ENCODE measurements at places on chromosomes 7 and 10.

- H3K4me1 ChIP-seq = peaks cover 3% of the 10 kb centered on the region
- DNase-seq = peak; percentile 18
- peaks cover 7% of the 10 kb centered on the region for H3K27me3 ChIP-seq
- no peaks in the 10 kb centered on the region for H3K36me3 ChIP-seq
- H3K4me3 ChIP-seq = peak overlapping the region; percentile 78
Measured at GRCh38 chr7:121873289-121874194, 581 bp downstream of the PTPRZ1 start.

DNA sequence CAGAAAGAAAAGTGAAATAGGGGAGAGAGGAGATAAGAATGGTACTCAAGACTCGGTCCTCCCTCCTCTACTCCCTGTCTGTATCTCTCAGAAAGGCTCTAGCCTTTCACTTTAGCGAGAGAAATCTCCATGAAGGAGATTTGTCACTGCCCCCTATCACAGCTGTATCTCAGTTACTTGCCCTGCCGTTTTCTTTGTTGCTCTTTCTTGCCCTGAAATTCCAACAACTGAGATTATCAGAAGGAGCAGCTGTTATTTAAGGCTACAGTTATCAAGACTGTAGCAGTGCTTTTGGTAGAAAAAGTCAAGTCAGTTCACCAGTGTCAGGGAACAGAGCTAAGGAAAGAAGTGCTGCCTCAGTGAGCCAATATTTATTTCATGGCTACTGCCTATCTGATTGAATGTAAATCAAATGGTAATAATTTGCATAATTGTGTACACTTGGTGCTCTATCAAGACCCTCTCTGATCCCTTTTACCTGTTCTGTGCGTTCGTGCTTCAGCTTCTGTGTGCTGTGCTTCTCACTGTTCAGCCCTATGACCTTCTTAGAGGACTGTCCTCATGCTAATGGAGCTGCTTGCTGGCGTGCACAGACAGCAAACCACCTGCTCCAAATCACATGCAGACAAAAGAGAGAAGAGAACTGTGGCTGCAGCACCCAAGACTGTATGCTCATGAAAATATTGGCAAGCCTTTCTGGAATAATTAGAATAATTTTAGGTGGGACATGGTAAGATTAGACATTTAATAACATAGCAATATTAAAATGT lies 180.2 kb upstream of the FAM3C start:
- H3K36me3 ChIP-seq = no peaks in the 10 kb centered on the region
- H3K4me3 ChIP-seq = no peak overlapping the region
- no peak for DNase-seq
- no peaks in the 10 kb centered on the region for H3K27me3 ChIP-seq

DNA sequence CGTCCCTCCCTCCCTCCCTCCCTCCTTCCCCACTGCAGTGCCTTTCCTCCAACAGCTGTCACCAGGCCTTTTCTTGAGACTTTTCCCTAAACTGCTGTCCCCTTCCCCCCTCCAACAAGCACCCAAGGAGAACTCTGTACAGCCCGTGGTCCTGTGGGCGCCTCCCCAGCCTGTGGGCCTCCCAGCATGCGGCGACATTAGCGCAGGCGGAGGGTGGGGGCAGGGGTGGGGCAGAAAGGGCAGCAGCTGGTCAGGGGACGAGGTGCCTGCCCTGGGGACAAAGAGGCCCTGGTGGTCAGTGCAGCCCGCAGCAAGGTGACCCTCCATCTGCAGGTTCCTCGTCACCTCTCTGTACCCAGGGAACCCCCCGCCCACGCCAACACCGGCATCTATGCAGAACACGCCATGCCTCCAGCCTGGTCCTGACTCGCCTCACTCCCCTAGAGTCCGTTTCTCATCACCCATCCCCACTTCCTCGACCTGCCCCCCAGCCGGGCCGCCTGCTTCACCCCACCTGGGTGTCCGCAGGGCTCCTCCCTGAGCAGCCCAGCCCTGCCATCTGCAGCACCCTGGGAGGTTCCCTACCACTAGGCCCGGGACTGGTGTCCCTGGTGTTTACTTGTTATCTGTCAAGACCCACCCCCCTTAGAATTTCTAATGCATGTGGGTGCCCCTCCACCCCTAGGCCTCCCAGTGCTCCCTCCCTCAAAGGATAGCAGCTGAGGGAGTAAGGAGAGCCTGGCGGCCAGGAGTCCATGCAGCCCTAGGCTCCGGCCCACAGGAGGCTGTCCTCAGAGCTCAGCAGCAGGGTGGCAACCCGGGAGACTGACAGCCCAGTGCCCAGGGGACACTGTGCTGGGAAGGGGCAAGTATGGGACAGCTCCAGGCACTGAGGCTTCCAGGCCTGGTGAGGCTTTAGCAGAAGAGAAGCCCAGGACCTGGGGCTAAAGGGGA lies 147.8 kb downstream of the ARHGAP22 start:
- H3K36me3 ChIP-seq = no peaks in the 10 kb centered on the region
- no peak overlapping the region for H3K4me3 ChIP-seq
- H3K4me1 ChIP-seq = no peaks in the 10 kb centered on the region

DNA sequence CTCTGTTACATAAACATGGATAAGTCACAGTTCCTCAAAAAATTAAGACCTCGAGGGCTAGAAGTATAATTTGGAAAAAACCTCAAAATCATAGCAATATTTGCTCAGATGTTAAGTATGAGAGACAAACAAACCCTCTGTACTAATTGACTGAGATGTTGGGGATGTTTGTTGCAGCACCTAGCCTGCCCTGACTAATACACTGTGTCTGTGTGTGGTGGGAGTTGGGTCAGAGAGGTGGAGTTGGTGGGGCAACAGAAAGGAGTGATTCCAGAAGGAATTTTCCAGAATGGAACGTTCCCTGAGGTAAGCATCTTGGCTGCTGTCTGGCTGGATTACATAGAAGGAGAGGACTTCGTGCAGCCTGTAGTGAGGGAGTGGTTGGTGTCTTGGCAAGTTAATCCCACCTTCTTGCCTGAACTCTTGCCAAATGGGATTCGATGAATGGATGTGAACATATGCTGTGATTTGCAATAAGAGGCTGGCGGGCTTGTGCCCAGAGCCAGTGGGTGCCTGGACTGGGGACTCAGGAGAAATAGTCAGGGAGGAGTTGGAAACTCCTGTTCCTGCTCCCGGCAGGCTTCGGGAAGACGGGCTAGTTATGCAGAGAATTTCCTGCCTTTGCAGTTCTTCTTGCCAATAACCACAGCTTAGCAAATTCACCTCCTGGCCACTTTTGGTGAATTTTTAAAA lies 9.3 kb upstream of the FAM180A start:
- H3K27me3 ChIP-seq = no peaks in the 10 kb centered on the region
- no peak for DNase-seq
- no peaks in the 10 kb centered on the region for H3K36me3 ChIP-seq
- H3K27ac ChIP-seq = peak overlapping the region; percentile 100
- H3K4me1 ChIP-seq = peaks cover 36% of the 10 kb centered on the region

GRCh38 chr10:89845541-89846280 lies 144.3 kb downstream of the KIF20B start:
- no peaks in the 10 kb centered on the region for H3K36me3 ChIP-seq
- H3K4me1 ChIP-seq = peaks cover 2% of the 10 kb centered on the region
- no peak overlapping the region for H3K4me3 ChIP-seq
- peak; percentile 68 for DNase-seq
- H3K27ac ChIP-seq = no peak overlapping the region

DNA sequence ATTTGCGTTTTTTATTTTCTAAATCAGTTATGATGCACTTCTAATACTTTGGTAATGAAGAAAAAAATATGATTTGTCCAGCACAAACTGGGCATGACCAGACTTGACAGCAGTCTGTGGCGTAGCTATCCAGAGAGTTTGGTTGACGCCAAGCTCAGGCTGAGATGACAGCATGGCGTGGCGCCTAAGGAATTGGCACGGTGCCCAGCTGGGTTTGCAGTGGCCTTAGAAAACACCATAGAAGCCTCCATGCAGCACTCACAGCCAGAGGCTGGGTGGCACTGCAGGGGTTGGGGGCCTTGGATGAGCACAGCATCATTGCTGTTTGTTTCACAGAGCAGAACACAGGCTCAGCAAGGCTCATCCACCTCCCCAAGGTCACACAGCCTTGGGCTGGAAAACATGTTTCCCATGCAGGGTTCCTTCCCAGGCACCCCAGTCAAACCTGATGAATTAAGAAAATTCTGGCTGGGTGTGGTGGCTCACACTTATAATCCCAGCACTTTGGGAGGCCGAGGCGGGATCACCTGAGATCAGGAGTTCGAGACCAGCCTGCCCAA lies 88.9 kb downstream of the GTF2IRD1 start:
- peaks cover 3% of the 10 kb centered on the region for H3K4me1 ChIP-seq
- DNase-seq = no peak
- no peak overlapping the region for H3K27ac ChIP-seq
- H3K4me3 ChIP-seq = no peak overlapping the region
- H3K27me3 ChIP-seq = no peaks in the 10 kb centered on the region
- peaks cover 33% of the 10 kb centered on the region for H3K36me3 ChIP-seq

DNA sequence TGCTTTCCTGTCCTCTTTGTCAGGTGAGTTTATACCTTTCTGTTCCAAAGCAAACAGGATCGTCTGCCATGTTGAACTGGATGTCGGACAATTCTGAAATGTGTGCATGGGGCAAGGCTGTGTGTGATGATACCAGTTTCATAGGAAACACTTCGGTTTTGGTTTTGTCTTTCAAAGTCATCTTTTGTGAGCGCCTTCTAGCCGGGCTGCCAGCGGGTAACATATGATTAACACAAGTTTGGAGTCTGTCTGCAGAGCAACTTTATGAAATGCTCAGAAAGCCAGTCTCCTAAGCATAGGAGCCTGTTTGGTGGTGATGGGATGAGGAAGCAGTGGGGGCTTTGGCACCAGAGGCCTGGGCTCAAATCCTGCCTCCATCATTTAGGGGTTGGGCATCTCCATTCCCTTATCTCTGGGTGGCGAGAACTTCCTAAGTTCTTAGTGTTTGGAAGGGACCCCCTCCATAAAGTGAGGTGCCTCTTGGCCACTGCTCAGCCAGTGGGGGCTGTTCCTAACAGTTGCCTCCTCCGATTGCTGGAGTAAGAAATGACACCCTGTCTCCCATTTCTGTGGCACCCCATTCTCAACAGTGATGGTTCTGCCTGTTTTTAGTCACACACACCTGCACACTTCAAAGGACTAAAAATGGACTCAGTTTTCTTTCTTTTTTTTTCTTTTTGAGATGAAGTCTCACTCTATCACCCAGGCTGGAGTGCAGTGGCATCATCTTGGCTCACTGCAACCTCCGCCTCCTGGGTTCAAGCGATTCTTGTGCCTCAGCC lies 36.8 kb downstream of the CUX1 start:
- no peak for DNase-seq
- H3K27ac ChIP-seq = no peak overlapping the region
- H3K27me3 ChIP-seq = no peaks in the 10 kb centered on the region
- peaks cover 8% of the 10 kb centered on the region for H3K4me1 ChIP-seq
- H3K4me3 ChIP-seq = no peak overlapping the region
- no peaks in the 10 kb centered on the region for H3K36me3 ChIP-seq

DNA sequence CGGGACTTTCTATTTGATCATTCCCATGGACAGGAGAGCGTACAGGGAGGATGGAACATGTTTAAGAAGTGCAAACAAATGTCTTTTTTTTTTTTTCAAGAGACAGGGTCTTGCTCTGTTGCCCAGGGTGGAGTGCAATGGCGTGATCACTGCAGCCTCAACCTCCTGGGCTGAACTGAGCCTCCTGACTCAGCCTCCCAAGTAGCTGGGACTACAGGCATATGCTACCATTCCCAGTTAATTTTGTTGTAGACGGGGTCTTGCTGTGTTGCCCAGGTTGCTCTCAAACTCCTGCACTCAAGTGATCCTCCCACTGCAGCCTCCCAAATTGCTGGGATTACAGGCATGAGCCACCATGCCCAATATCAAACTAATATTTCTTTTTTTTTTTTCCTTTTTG lies 40.5 kb downstream of the SPDYE5 start:
- H3K27me3 ChIP-seq = no peaks in the 10 kb centered on the region
- peaks cover 6% of the 10 kb centered on the region for H3K4me1 ChIP-seq
- no peak overlapping the region for H3K27ac ChIP-seq
- no peak overlapping the region for H3K4me3 ChIP-seq

GRCh38 chr10:62230344-62231121 lies 38.1 kb downstream of the RTKN2 start:
- no peaks in the 10 kb centered on the region for H3K27me3 ChIP-seq
- H3K36me3 ChIP-seq = no peaks in the 10 kb centered on the region
- H3K4me3 ChIP-seq = no peak overlapping the region
- peaks cover 2% of the 10 kb centered on the region for H3K4me1 ChIP-seq
- DNase-seq = no peak

GRCh38 chr7:68393051-68393450 lies 1205.2 kb upstream of the AUTS2 start:
- H3K4me3 ChIP-seq = no peak overlapping the region
- H3K27ac ChIP-seq = no peak overlapping the region
- no peaks in the 10 kb centered on the region for H3K36me3 ChIP-seq
- H3K4me1 ChIP-seq = no peaks in the 10 kb centered on the region
- no peak for DNase-seq

GRCh38 chr10:125852487-125852886 lies 28.6 kb downstream of the DHX32 start:
- H3K4me3 ChIP-seq = no peak overlapping the region
- H3K4me1 ChIP-seq = peaks cover 2% of the 10 kb centered on the region
- DNase-seq = no peak
- peaks cover 40% of the 10 kb centered on the region for H3K36me3 ChIP-seq
- H3K27ac ChIP-seq = no peak overlapping the region
- H3K27me3 ChIP-seq = no peaks in the 10 kb centered on the region

DNA sequence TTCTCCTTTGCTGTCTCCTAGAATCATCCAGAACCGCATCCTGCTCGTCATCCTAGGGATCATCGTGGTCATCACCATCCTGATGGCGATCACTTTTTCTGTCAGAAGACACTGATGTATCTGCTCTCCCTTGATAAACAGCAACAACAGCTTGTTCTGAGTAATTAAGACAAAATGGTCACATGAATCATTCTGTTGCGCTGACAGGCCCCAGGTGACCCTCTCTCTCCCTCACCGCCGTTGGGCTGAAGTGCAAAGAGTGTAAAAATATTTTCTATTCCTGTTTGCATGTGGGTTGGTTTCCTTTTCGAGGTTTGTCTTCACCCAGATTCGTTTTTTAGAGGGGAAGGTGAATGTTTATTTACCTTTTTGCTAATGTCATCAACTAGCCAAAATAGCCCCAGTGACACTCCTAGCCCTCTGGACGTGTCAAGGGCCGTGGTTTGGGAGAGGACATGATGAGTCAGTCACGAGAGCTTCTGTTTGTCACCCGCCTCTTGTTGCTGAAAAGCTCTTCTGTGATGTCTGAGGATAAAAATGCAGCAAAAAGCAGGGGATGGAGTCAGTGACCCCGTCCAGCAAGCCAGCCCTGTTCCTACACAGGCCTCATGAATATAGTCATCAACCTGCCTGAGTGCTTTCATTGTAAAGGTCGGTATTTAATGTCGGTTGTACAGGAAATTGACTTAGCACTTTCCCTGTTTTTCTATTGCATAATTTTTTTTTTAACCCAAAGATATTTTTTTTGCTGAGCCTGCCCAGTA lies 134.6 kb upstream of the TCF7L2 start:
- H3K36me3 ChIP-seq = no peaks in the 10 kb centered on the region
- peak; percentile 88 for DNase-seq
- peak overlapping the region; percentile 61 for H3K27ac ChIP-seq
- peaks cover 35% of the 10 kb centered on the region for H3K4me1 ChIP-seq
- no peak overlapping the region for H3K4me3 ChIP-seq

GRCh38 chr10:127618797-127619196 lies 69.7 kb downstream of the NPS start:
- H3K36me3 ChIP-seq = no peaks in the 10 kb centered on the region
- no peak overlapping the region for H3K4me3 ChIP-seq
- no peak overlapping the region for H3K27ac ChIP-seq
- DNase-seq = no peak
- H3K27me3 ChIP-seq = no peaks in the 10 kb centered on the region
- no peaks in the 10 kb centered on the region for H3K4me1 ChIP-seq

Data from trophoblast cell (in vitro differentiated cells and primary cell).